H4 (cell line): ENCODE measurements at places on chromosomes 1 and 21. TPM values are rescaled to one million over a fixed set of nuclear protein-coding genes. Genes with fewer than 3 reads are reported as not detected.

PTGS2 gene
- 17.0 and 22.1 TPM in 2 replicates for total RNA-seq

ABCA4 gene
- 1.0 and 1.1 TPM in 2 replicates for total RNA-seq

PPP1R15B gene
- 17.9 and 19.2 TPM in 2 replicates for total RNA-seq

WNT3A gene
- not detected in 2 replicates for total RNA-seq

ADCY10 gene
- 0.02 TPM in 1 of 2 replicates, not detected in the other for total RNA-seq

FOXE3 gene
- not detected in 2 replicates for total RNA-seq

FCRL2 gene
- not detected in 2 replicates for total RNA-seq
